ENCODE measurements at places on chromosomes 5 and 9.

DNA sequence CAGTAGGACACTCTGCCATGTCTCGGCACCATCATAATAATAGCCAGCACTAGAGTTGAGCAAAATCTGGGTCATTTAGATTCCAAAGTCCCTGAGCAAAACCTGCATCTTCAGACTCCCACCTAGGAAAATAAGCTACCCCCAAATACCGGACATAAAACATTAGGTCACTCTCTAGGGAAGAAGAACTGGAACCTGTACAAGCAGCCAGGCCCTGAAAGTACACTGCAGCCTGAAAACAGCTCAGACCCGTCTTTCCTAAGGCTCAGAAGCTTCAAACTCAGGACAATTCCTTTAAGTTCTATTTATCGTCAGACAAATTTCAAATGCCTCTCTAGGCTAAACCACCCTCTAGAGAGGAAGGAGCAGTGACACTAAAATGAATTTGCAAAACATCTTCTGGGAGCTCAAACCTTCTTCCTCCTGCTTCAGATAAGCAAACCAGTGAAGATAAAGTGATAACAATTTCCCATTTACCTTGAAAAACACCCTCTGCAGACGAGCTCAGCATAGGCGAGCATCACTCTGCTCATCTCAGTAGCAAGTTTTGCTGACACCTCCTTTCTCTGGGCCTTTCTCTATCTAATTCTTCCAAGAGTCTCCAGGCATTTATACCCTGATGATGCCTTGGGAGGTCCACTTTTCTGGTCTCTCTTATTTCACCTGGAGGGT is 34.0 kb downstream of the ADAM19 start:
- DNase-seq = no peak

DNA sequence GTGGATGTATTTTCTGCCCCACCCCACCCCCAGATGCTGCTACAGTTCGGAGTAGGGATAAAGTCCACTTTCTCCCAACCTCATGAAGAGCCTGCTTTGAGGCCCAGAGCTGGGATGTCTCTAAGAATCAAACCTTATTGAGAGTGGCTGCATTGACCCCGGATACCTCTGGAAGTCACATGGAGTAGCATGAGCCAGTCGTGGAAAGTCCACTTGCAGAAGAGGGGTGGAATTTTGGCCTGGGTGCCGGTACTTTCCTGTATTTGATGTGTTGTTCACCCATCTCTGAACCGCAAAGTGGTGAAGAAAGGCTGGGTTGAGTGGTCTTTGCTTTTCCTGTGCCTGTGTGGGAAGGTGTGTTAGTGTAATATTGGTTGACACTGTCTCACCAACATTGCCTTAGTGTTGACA is 3.7 kb downstream of the OTULIN start:
- peak; percentile 30 for DNase-seq

DNA sequence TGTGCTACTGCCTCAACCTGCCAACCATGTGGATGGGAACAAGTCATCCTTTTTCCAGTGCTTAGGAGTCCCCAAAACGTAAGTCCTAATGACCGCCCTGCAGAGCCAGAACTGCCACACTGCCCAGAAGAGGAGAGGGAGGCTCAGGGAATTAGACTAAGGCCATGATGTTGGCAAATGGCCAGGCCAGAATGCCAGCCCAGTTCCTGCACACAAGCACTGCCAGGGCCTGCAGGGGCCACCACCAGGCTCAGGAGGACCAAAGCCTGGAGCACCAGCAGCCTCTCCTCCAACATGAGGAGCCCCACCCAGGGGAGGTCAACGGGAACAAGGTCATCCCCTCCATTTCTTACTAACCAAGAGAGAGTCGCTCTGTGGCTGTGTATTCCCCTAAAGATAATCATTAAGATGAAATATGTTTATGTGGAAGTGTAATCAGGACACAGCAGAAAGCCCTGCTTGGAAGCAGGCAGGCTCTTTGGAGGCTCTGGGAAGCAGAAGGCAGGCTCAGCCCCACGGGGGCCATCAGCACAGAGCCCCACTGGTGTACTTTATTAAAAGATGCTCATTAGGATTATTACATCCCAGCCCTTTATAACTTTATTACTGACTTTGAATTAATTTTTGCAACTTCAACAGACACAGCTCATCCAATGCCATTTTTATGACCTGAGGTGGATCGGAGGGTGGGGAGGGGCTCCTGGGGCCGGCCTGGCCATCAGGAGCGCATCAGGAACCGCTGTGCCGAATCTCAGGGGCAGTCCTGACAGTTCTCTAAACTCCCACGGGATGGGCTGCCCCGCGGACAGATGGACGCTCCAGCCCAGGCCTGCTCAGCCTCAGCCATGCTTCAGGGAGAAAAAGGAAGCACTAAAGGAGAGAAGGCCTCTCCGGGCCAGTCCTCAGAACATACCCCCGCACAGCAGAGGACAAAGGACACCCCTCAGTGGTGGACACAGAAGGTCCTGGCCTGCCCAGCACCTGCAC is 127.0 kb downstream of the ADAMTS2 start:
- no peak for DNase-seq

- no peak for DNase-seq
These were observed 315.6 kb downstream of the CETN3 start for GRCh38 chr5:90093751-90094485.

DNA sequence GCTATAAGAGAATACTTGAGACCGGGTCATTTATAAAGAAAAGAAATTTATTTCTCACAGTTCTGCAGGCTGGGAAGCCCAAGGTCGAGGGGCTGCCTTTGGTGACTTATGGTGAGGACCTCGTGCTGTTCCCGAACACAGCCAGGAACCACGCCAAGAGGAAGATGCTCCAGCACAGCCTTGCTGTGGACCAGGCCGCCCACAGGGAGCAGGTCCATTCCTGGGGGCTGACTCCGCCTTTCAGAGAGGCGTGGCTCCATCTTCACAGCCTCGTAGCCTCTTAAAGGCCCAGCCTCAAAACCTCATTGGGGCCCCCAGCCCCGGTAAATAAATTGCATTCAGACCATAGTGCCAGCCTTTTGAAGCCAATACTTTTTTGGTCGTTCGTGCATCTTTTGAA is 93.5 kb upstream of the CACNA1B start:
- no peak for DNase-seq

DNA sequence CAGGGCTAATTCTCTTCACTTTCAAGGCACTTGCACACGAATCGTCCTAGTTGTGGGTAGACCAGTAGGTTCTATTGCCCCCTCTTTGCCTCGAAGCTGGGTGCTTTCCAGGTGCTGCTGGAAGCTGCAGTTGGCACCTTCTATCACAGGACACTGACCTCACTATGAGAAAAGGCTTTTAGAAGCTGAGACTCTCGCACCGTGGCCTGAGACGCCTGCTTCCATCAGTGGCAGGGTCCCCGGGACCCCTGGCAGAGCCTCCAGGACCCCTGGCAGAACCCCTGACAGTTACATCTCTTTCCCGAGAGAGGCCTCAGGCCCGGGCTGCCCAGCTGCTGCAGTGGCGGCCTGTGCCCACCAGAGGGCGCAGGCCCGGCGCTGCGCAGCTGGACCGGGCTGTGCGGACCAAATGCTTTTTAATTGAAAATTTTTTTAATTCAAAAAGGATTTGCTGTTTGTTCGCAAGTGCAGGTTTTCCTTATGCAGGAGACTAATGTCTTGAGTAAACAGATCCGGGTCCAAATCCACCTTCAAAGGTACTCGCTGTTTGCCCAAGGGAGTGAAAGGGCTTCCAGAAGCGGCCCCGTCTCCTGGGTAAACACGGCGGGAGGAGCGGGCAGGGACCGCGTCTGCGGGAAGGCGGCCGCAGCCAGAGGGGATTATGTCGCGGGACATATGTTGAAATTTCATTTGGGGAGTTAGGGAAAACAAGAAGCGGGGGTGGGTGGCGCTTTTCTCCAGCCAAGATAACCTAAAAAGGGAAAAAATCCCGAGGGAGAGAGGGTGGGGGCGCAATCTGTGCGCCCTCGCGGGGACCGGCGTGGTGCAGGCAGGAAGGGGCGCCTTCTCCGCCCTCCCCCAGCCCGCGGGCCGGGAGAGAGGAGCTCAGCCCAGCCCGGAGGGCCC is 114.5 kb upstream of the LMX1B start:
- DNase-seq = no peak

- DNase-seq = no peak
These were observed 148.7 kb upstream of the GDNF start for GRCh38 chr5:37988454-37989046.

GRCh38 chr9:71916834-71917534 is 5.5 kb downstream of the C9orf85 start:
- DNase-seq = no peak

DNA sequence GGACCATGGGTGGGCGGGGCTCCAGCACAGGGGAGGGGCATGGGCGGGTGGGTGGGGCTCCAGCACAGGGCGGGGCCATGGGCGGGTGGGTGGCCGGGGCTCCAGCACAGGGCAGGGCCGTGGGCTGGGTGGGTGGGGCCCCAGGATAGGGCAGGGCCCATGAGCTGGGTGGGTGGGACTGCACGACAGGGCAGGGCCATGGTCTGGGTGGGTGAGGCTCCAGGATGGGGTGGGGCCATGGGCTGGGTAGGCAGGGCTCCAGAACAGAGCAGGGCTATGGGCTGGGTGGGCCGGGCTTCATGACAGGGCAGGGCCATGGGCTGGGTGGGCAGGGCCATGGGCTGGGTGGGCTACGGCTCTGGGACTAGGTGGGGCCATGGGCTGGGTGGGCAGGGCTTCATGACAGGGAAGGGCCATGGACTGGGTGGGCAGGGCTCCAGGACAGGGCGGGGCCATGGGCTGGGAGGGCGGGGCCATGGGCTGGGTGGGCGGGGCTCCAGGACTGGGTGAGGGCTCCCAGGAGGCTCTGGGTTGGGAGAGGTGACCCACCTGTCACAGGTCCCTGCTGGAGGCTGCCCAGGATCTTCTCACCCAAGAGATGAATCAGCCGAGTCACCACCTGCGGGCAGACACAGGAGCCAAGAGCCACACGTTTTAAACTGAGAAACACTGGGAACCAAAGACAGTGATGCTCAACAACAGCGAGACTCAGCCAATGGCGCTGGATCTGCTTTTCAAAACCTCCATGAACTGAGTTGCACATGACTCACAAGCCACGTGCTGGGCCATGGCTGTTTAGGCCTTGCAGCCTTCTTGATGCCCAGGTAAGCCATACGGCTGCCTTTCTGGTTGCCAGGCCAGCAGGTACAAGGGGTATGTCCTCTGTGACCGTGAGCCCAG is 33.6 kb upstream of the NSMF start:
- no peak for DNase-seq

GRCh38 chr5:180803181-180804128 is 849 bp upstream of the MGAT1 start:
- DNase-seq = peak; percentile 83

GRCh38 chr5:157857816-157858526 is 974 bp downstream of the CLINT1 start:
- no peak for DNase-seq

DNA sequence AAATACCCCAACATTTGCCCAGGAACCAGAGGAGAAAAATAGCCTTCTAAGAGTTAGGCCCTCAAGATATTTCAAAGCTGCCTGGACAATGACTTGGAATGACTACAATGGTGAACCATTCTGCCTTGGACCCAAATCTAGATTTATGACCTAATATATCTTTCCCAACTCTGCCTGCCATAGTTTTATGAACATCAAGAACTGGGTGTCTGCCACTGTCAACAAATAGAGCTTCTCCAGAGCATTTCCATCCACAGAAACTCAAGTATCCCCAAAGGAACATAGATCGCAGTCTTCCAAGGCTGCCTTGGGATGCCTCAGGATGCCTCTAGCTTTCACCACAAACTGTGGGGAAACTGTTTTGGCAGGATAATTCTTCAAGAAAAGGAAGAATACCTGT is 48.2 kb upstream of the NFIB start:
- no peak for DNase-seq

- DNase-seq = no peak
These were observed 408.3 kb downstream of the DMRT2 start for GRCh38 chr9:1458503-1458902.

- no peak for DNase-seq
These were observed 28.0 kb downstream of the ATP6V0E1 start for GRCh38 chr5:173011566-173011965.

DNA sequence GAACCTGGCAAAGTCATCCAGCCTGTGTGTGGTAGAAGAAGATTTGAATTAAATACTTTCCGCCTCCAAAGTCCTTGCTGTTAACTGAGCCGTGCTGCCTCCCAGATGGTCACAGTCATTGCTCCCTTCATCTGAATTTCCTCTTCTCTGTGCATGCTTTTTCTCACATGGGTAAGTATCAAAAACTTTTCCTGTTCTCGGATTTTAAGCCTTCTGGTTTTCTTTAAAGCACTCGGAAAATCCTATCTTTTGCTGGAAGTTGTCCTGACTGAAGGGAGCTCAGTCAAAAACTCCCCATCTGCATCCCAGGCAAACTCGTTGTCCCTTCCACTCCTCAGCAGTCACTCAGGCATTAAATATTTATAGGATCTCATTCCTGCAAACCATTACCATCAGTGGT is 290.0 kb upstream of the PIK3R1 start:
- DNase-seq = no peak

DNA sequence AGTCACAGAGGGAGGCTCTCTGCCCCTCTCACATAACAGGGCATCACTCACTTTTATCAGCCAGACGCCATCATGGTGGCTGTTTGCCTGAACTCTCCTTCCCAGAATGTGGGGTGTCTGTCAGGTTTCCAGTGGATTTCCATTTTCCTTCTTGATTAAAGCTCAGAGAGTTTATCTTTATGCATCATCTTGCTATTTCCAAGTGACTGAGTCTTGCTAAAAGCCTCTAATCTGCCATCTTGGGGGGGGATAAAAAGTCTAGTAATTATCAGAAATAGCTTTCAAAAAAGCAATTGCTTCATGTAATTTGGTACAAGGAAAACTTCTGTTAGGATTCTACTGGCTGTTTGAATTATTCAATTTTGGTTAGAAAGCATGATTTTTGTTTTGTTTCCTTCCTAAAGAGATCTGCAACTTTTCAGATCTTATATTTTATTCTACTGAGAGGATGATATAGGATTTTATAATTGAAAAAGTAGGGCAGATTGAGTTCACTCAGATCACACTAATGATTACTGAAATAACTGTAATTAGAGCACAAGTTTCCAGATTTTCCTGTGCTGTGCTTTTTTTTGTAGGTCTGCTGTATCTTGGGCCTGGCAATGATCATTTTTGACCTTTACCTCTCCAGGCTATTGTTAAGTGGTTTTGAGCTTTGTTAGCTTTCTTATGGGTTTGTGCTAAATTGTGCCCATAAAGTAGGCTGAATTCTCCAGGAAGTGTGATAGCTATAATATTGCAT is 661.5 kb downstream of the TLE4 start:
- DNase-seq = no peak

GRCh38 chr5:3542158-3542557 is 53.5 kb upstream of the IRX1 start:
- no peak for DNase-seq

DNA sequence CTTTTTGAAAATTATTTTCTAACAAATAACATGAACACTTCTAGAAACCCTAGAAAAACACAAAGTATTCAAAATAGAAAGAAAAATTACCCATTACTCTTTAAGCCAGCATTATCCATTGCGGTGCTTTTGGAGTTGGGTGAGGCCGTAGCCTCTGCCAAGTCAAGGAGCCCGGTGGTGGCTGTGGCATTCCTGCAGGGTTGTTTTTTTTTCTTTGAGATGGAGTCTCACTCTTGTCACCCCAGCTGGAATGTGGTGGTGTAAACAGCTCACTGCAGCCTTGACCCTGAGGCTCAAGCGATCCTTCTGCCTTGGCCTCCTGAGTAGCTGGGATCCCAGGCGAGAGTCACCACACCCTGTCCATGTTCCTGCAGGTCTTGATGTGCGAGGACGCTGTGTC is 8.2 kb upstream of the AHRR start:
- DNase-seq = no peak

Measured in activated CD8-positive, alpha-beta memory T cell treated with anti-CD3 and anti-CD28 coated beads for 4 hours (primary cell).